ENCODE measurements at places on chromosomes 4 and X.

GRCh38 chr4:27360790-27361267 is 500.2 kb downstream of the STIM2 start:
- no peak for DNase-seq

GRCh38 chr4:142405695-142406498 is 440.2 kb downstream of the INPP4B start:
- peak; percentile 1 for DNase-seq

DNA sequence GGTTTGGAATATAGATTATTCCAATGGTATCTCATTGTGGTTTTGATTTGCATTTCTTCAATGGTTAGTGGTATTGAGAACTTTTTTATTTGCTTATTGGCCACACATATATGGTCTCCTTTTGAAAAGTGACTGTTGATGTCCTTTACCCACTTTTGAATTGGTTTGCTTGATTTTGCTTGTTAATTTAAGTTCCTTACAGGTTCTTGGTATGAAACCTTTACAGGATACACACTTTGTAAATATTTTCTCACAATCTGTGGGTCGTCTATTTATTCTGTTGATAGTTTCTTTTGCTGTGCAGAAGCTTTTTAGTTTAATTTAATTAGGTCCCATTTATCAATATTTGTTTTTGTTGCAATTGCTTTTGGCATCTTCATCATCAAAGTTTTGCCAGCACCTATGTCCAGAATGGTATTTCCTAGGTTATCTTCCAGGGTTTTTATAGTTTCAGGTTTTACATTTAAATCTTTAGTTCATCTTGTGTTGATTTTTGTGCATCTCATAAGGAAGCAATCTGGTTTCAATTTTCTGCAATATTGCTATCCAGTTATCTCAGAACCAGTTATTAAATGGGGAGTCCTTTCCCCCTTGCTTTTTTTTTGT is 475.7 kb upstream of the PABPC4L start:
- no peak for DNase-seq

GRCh38 chr4:153143527-153144348 is 60.5 kb upstream of the TRIM2 start:
- peak; percentile 53 for DNase-seq

GRCh38 chr4:76035141-76035540 is 729 bp downstream of the CXCL11 start:
- DNase-seq, result no peak

DNA sequence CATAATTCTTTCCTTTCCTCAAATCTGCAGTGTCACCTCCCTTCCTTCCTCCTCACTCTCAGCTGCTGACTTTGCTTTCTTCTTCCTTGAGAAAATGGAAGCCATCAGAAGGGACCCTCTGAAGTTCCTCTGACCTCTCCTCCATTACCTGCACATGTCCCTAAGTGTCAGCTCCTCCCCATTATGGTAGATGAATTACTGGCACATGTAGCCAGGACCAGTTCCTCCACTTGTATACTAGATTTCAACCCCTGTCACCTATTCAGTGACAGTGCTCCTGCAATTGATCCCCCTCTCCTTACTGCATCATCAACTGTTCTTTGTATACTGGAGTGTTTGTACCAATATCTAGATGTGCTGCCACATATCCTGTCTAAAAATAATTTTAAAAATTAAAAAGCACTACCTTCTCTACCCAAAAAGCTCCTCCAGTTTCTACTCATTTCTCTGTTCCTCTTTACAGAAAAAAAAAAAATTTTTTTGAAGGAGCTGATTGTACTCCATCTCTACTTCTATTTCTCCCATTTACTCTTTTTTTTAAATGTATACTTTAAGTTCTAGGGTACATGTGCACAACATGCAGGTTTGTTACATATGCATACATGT is 78.6 kb downstream of the CLCN5 start:
- DNase-seq, result no peak

DNA sequence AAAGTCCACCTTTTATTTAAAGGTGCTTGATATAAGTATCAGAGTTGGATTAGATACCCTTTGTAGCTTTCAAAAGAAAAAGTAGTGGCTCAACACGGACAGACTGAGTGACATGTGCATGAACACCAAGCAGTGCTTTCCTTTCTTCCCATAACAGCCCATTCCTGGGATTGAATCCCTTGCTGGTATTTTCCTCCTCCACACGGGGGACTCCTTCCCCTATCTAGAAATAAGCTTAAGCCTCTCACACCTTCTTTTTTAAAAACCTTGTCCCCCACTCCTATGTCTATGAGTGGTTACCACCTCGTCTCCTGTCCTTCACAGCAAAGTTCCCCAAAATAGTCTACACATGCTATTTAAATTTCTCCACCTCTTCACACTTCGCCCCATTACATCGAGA is 5.1 kb downstream of the AP1S2 start:
- DNase-seq, result peak; percentile 4

- DNase-seq, result peak; percentile 48
Measured at GRCh38 chr4:164012396-164013027, 518.0 kb downstream of the TMA16 start.

DNA sequence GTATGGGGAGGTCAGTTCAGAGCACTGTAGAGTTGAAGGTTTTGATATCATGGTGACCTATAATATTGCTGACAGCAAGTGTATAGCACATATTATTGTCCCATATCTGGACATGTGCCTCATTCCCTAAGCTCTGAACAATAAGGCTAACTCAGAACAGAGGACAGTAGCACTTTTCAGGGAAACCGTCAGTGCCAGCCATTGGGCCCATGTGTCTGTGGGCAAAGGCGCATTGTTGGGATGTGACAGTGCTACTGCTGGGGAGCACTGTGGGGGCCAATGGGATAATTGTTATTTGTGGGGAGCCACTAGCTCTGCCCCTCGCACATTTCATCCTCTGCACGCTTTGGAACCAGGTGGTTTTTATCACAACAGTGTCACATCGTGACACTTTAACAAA is 136.2 kb downstream of the ELOVL6 start:
- no peak for DNase-seq

Measured in SK-N-DZ (cell line).